ENCODE measurements at places on chromosomes 5 and 9.
A peak's percentile ranks its signal among the peaks of the same experiment; 100 is the strongest.

- no peak for DNase-seq
These were observed 244.3 kb upstream of the PUM3 start for GRCh38 chr9:3088219-3088618.

DNA sequence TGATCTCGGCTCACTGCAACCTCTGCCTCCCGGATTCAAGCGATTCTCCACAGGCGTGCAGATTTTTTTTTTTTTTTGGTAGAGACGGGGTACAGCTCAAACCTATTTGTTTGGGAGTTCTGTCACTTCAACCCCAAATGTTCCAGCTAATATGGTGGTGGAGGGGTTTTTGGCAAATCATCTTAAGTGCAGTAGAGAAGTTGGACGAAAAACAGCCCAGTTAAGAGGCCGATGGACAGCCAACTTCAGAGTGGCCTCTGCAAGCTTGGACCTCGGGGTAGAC is 756 bp upstream of the PRR7 start:
- no peak for DNase-seq

- DNase-seq, result no peak
These were observed 11.8 kb downstream of the SLC12A7 start for GRCh38 chr5:1099926-1100663.

GRCh38 chr9:93276973-93277372 is 93.0 kb downstream of the WNK2 start:
- DNase-seq, result no peak

- DNase-seq, result no peak
These were observed 79.5 kb upstream of the ERCC6L2 start for GRCh38 chr9:95796029-95796428.

DNA sequence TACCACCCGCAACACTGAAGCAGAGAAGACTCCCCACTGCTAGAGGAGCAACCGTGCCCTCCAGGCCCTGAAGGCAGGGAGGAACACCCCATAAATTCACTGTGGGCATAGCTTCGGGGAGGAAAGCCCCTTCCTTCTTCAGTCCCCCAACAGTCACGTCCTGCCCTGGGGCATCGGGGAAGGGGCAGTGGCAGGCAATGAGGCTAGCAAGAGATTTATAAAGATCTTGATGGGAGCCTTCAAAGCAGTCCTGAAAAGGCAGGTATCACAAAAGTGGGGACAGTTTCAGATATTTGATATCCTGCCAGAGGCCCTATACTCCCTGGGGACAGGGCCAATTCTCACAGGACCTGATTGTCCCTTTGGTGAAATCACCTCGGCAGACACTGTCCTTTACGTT is 16.9 kb upstream of the TRIM14 start:
- no peak for DNase-seq

DNA sequence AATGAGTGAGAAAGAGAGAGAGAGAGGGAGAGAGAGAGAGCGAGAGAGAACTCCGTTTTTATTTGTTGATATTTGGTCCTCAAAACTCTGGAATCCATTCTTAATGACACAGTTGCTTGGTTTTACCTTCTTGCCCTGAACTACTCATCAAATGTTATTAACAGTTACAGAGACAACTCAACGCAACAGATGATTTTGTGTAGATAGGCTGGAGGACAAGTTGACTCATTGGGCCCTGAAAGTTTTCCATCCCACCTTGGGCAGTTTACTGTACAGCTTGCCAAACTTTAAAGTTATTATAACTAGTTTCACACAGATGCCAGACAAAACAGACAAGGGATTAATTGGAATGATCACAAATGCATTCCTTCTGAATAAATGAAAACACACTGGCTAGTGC is 339.9 kb downstream of the ARL15 start:
- no peak for DNase-seq

DNA sequence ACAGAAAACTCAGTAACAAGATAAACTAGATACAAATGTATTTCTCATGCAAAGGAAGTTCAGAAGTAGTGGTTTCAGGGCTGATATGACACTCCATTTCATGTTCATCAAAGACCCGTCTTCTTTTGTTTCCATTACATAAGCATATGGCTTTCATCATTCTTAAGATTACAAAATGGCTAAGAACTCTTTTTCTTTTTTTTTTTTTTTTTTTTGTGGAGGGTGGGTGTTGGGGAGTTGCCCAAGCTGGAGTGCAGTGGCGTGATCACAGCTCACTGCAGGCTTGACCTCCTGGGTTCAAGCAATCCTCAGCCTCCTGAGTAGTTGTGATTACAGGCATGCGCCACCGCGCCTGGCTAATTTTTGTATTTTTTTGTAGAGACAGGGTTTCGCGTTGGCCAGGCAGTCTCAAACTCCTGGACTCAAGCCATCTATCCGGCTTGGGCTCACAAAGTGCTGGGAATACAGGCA is 22.0 kb upstream of the PTBP3 start:
- DNase-seq, result no peak

- no peak for DNase-seq
These were observed 80.5 kb downstream of the PAPPA start for GRCh38 chr9:116234081-116234480.

GRCh38 chr5:180605554-180606214 is 14.4 kb upstream of the SCGB3A1 start:
- peak; percentile 33 for DNase-seq

GRCh38 chr9:129958796-129959195 is 84.2 kb downstream of the FNBP1 start:
- no peak for DNase-seq

DNA sequence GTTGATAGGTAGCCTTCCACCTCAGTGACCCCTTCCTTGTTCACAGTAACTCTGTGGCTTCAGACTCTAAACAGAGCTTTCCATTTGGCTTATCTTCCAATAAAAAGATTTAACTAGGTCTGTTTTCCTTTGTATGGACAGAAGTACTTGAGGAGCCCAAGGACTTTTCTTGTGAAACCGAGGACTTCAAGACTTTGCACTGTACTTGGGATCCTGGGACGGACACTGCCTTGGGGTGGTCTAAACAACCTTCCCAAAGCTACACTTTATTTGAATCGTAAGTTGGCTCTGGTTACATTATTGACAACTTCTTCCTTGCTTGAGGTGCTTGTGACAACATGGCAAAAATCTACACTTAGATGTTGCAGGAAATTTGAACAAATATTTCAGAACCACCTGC is 39.4 kb downstream of the OSMR start:
- DNase-seq, result no peak

GRCh38 chr9:131103024-131103423 is 6.7 kb downstream of the AIF1L start:
- DNase-seq, result no peak

- DNase-seq, result no peak
These were observed 755.5 kb upstream of the ADAMTS16 start for GRCh38 chr5:4384649-4385048.

DNA sequence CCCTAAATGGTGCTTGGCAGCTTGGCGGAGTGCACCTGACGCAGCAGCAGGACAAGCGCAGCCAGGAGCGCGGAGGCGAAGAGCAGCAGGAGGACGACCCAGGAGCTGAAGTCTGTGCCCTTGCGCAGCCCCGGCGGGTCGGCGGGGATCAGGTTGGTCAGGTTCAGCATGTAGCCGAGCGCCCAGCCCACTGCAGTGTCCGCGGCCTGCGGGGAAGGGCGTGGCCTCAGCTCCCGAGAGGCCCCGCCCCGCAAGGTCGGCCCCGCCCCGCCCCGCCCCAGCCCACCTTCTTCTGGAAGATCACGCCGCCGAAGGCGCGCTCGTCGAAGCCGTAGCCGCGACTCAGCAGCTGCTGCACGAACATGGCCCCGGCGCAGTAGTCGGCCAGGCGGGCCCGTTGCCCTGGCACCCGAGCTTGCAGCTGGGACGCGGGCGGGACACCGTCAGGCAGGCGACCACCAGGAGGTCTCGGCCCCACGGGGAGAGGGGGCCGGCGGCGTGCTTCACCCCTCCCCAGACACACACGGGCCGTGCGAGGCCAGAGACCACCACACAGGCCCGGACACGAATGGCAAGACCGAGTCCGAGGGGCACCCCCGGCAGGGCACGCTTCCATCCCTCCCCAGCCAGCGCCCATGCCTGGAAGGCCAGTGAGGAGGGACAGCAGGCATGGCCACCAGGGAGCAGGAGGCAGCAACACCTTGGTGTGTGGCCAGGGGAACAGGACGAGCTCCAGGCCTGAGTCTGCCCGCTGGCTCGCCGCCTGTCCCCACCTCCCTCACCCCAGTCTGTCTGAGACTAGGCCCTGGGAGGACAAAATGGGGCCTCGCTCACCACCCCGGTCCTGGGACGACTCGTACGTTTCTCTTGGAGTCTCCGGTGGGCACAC is 2.9 kb upstream of the NPDC1 start:
- DNase-seq, result no peak

Data from effector memory CD4-positive, alpha-beta T cell (primary cell).